ENCODE measurements at places on chromosomes 6 and 20.

GRCh38 chr6:113352831-113353230, 504.3 kb upstream of the MARCKS start:
- no peak overlapping the region for H3K27ac ChIP-seq
- H3K4me1 ChIP-seq = no peaks in the 10 kb centered on the region
- H3K27me3 ChIP-seq = no peaks in the 10 kb centered on the region
- no peaks in the 10 kb centered on the region for H3K36me3 ChIP-seq

- H3K36me3 ChIP-seq = no peaks in the 10 kb centered on the region
- H3K4me1 ChIP-seq = peaks cover 4% of the 10 kb centered on the region
- no peaks in the 10 kb centered on the region for H3K27me3 ChIP-seq
- H3K4me3 ChIP-seq = no peak overlapping the region
- no peak for DNase-seq
Observed at GRCh38 chr20:46332373-46333160, 24.3 kb upstream of the CDH22 start.

DNA sequence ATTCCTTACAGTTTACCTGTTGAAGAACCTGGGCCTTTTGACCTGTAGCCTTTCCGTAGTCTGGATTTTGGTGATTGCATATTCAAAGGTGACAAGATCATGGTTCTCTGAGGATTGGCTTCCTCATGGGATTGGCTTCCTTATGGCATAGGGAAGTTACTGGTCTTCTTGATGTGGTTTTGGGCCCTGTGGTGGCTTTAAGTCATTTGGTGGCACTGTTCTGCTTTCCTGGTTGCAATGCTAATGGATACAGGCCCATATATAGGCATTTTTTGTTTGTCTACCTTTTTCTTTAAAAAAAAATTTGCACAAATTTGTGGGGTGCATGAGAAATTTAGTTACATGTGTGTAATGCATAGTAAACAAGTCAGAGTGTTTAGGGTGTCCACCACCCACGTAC, 185.7 kb downstream of the CDKAL1 start:
- DNase-seq = no peak
- 0 out of 2 replicates have a peak, but pooled peaks cover 1% of the 10 kb centered on the region for H3K4me1 ChIP-seq
- H3K4me3 ChIP-seq = no peak overlapping the region
- no peaks in the 10 kb centered on the region for H3K27me3 ChIP-seq
- H3K36me3 ChIP-seq = no peaks in the 10 kb centered on the region

DNA sequence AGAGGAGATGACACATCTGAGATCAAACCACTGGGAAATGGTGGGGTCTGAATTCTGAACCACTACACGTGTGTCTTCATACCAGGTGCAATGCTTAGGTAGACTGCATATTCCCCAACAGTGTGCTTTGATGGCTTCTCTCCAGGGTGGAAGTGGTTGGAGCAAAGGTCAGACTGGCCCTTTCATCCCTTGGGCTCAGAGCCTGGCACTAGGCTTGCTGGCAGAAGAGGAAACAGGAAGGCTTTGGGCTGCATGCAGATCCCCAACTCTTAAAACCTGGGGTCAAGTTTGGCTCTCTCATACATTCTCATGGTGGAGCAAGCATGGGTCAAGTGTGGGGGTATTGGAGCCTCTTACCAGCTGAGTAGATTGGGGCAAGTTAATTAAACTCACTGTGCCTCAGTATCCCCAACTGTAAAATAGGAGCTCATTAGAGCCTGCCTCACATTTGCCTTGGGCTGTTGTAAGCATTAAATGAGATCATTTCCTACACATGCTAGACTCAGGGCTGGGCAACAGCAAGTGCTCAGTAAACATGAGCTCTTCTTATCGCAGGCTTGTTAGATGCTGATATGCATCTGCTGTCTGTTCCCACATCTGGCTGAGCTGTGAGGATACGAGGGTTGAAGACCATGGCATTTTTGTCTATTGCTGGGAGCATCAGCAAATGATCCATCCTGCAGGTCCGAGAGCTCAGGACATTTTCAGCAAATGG, 51.6 kb upstream of the FAM83D start:
- DNase-seq = no peak
- H3K36me3 ChIP-seq = no peaks in the 10 kb centered on the region
- no peak overlapping the region for H3K27ac ChIP-seq
- H3K27me3 ChIP-seq = no peaks in the 10 kb centered on the region

DNA sequence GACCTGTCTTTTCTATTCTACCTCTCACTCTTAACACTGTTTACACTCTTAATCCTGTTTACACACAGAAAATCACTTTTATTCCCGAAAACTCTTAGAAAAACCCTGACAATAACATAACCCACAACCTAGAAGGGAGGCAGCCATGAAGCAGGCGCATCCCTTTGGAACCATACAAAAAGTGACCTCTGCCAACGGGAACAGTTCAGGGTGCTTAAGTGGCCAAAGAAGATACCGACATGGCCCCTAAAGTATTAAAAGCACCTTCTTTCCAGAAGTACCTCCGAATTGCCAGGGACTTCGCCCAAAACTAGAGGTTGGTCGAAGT, 490 bp downstream of the MMUT start:
- H3K27ac ChIP-seq = no peak overlapping the region
- no peaks in the 10 kb centered on the region for H3K4me1 ChIP-seq
- H3K36me3 ChIP-seq = no peaks in the 10 kb centered on the region

- no peak overlapping the region for H3K4me3 ChIP-seq
- no peak for DNase-seq
- H3K27me3 ChIP-seq = no peaks in the 10 kb centered on the region
- H3K36me3 ChIP-seq = no peaks in the 10 kb centered on the region
- H3K27ac ChIP-seq = no peak overlapping the region
Observed at GRCh38 chr6:122770835-122771601, 8.5 kb upstream of the FABP7 start.

- H3K4me1 ChIP-seq = no peaks in the 10 kb centered on the region
- no peaks in the 10 kb centered on the region for H3K36me3 ChIP-seq
- H3K27me3 ChIP-seq = no peaks in the 10 kb centered on the region
- no peak for DNase-seq
Observed at GRCh38 chr6:69571234-69571633, 225.6 kb downstream of the LMBRD1 start.

DNA sequence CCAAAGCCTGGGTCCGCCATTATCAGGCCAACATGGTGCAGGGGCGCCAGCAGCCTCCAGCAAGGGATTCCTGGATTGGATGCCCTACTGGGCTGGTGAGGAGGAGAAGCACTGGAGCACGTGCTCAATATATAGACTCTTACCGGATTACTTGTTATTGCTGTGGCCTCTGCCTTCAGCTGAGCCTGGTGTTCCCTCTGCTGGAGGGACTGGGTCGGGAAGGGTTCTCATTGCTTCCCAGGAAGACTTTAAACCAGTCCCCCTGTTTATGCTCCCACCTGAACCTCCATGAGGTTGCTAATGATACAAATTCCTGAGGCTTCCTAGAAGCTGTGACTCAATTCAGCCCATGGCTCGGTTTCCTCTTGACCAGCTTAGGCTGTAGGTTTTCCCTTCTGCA, 186.7 kb upstream of the ARID1B start:
- H3K4me3 ChIP-seq = no peak overlapping the region
- H3K27me3 ChIP-seq = no peaks in the 10 kb centered on the region
- DNase-seq = no peak
- H3K36me3 ChIP-seq = no peaks in the 10 kb centered on the region
- H3K27ac ChIP-seq = no peak overlapping the region

- H3K27ac ChIP-seq = no peak overlapping the region
- no peaks in the 10 kb centered on the region for H3K36me3 ChIP-seq
- no peak for DNase-seq
Observed at GRCh38 chr6:111410371-111410770, 72.6 kb downstream of the REV3L start.

DNA sequence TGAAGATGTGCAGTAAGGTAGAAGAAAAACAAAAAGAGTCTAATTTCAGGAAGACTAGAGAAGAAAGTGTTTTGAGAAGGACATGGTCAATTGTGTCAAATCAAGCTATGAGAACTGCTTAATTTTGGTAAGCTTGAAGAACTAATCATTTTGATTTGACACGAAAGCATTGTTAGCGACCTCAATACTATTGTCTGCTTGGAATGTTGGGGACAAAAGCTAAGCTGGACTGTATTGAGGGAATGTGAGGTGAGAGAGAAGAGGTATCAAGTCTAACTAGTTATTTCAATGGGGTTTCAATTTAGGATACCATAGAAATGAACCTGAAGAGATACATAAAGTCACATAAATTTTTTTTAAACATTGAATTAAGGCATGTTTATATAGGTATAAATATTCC, 309.8 kb downstream of the GRIK2 start:
- no peaks in the 10 kb centered on the region for H3K27me3 ChIP-seq
- no peak overlapping the region for H3K27ac ChIP-seq
- H3K36me3 ChIP-seq = no peaks in the 10 kb centered on the region
- H3K4me3 ChIP-seq = no peak overlapping the region

DNA sequence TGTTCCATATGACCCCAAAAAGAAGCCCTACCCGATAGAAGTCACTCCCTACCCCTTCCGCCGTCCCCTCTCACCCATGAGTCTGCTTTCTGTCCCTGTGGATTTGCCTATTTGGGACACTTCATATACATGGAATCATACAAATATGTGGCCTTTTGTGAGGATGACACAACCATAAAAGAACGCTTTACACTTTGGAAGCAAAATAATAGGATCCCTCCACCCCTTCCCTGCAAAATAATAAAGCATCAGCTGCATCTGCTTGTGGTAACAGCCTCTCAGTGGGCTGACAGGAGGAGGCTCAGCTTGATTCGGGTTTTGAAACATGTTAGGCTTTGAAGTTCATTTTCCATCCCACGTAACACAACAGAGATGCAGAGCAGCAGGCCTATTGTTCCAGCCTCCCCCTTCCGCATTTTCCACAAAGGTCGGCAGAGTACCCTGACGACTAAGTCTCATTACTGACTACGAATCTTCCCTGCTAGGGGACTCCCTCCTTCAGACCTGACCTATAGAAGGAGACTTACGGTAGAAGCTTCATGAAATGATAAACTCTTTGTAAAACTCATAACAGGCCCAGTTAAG, 99.1 kb downstream of the ALDH8A1 start:
- H3K27me3 ChIP-seq = no peaks in the 10 kb centered on the region
- H3K36me3 ChIP-seq = no peaks in the 10 kb centered on the region
- H3K4me3 ChIP-seq = no peak overlapping the region
- no peak overlapping the region for H3K27ac ChIP-seq
- DNase-seq = peak; percentile 9
- 0 out of 2 replicates have a peak, but pooled peaks cover 3% of the 10 kb centered on the region for H3K4me1 ChIP-seq

- H3K27me3 ChIP-seq = no peaks in the 10 kb centered on the region
- H3K27ac ChIP-seq = no peak overlapping the region
- H3K36me3 ChIP-seq = no peaks in the 10 kb centered on the region
- DNase-seq = no peak
- H3K4me3 ChIP-seq = no peak overlapping the region
- no peaks in the 10 kb centered on the region for H3K4me1 ChIP-seq
Observed at GRCh38 chr6:105972440-105972839, 113.7 kb upstream of the PRDM1 start.

DNA sequence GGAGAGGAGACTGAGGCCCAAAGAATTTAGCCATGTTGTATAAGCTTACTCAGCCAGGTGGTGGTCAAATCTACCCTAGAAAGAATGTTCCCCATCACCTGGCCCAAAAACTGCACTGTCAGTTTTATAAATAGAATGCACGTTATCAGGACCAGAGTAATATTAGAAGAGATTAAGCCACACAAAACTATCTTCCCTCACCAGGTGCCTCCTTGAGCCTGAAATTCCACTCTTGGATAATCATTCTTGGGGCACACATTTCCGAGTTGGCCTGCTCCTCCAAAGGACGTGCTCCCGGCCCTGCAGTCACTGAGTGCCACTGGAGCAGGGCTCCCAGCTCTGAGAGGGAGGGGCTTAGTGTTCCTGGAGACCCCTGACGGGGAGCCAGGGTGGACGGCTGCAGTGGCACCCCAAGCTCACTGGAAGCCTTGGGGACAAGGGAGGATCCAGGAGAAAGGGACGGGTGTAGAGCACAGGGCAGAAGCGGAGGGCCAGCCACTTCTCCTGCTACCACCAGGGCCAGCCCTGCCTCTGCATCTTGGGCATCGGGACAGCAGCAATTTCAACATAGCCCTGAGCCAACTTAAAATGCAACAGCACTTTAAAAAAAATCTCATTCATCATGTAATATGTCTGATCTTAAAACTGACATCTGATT, 160.8 kb upstream of the QKI start:
- H3K4me3 ChIP-seq = no peak overlapping the region
- H3K27me3 ChIP-seq = no peaks in the 10 kb centered on the region
- H3K4me1 ChIP-seq = no peaks in the 10 kb centered on the region
- DNase-seq = no peak

GRCh38 chr6:2818593-2818992, 23.1 kb downstream of the SERPINB1 start:
- H3K4me3 ChIP-seq = no peak overlapping the region
- no peak for DNase-seq
- no peaks in the 10 kb centered on the region for H3K4me1 ChIP-seq
- no peak overlapping the region for H3K27ac ChIP-seq
- H3K27me3 ChIP-seq = no peaks in the 10 kb centered on the region
- H3K36me3 ChIP-seq = no peaks in the 10 kb centered on the region

GRCh38 chr20:58709703-58710039, 17.1 kb downstream of the NPEPL1 start:
- DNase-seq = no peak
- no peak overlapping the region for H3K27ac ChIP-seq
- no peaks in the 10 kb centered on the region for H3K27me3 ChIP-seq
- peaks cover 2% of the 10 kb centered on the region for H3K36me3 ChIP-seq
- no peaks in the 10 kb centered on the region for H3K4me1 ChIP-seq

GRCh38 chr6:124057461-124057860, 253.8 kb downstream of the NKAIN2 start:
- no peak for DNase-seq
- no peak overlapping the region for H3K4me3 ChIP-seq
- H3K4me1 ChIP-seq = no peaks in the 10 kb centered on the region
- H3K36me3 ChIP-seq = no peaks in the 10 kb centered on the region

DNA sequence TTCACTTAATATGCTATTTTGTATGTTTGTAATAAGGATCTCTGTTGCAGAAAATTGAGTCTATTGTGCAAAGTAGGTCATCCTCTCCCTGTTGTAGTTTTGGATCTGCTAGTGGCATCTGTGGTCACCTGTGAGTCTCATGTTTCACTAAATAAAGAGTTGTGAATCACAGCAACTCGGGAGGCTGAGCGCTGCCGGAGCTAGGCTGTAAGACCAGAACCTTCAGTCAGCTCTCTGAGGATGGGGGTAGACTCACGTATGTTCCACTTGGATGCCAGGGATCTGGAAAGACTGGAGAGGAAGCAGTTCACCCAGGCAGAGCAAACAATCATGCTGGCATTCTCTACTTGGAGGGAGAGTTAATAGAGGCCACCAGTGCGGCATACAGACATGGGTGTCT, 187.3 kb upstream of the FOXA2 start:
- no peaks in the 10 kb centered on the region for H3K4me1 ChIP-seq
- no peaks in the 10 kb centered on the region for H3K36me3 ChIP-seq
- no peak for DNase-seq

DNA sequence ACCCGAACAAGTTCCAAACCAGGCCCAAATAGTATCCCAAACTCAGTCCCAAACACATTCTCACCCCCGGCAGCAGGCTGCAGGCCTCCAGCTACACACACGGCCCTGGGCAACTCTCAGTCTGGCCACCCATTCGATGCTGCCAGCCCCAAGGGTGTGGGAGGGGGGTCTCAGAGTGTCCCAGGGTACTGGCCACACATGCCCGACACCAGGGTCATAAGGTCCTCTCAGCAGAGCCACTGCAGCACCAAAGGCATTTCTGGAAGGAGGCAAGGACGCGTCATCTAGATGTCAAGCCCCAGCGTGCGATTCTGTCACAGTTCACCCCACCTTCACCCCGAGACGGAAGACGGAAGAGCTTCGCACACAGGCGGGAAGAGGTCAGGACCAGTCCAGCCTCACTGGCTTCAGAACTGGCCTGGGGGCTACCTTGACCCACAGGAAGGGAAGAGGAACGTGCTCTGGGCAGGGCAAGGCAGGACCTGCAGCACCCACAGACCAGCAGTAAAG, 9.5 kb downstream of the MYL9 start:
- no peak overlapping the region for H3K27ac ChIP-seq
- 0 out of 2 replicates have a peak, but pooled peaks cover 3% of the 10 kb centered on the region for H3K36me3 ChIP-seq
- DNase-seq = no peak
- H3K27me3 ChIP-seq = no peaks in the 10 kb centered on the region
- H3K4me3 ChIP-seq = no peak overlapping the region

Data from iPS DF 6.9 (cell line).